Thoracic aorta endothelial cell (primary cell): ENCODE measurements at places on chromosomes 3 and 15. TPM values are rescaled to one million over a fixed set of nuclear protein-coding genes. Genes with fewer than 3 reads are reported as not detected.

Gene RUBCN
- total RNA-seq = 17.2 and 20.2 TPM in 2 replicates

Gene CYP8B1
- not detected in 2 replicates for total RNA-seq

Gene SCG5
- total RNA-seq = 0.29 and 0.66 TPM in 2 replicates

Gene ENTPD3
- total RNA-seq = 0.07 and 0.13 TPM in 2 replicates

Gene GRK7
- not detected in 2 replicates for total RNA-seq

Gene TM4SF18
- 156 and 234 TPM in 2 replicates for total RNA-seq

Gene PP2D1
- not detected in 2 replicates for total RNA-seq

Gene DCLK3
- total RNA-seq = not detected in 2 replicates

Gene TM6SF1
- total RNA-seq = 20.4 and 42.3 TPM in 2 replicates

Gene FLNB
- total RNA-seq = 776 and 779 TPM in 2 replicates

Gene GOLGA6L7
- total RNA-seq = not detected in 2 replicates

Gene RNF111
- total RNA-seq = 33.2 and 34.4 TPM in 2 replicates
